ENCODE measurements at places on chromosomes 11 and 22.

GRCh38 chr11:84103096-84103495 lies 816.9 kb upstream of the CCDC90B start:
- no peak for DNase-seq

DNA sequence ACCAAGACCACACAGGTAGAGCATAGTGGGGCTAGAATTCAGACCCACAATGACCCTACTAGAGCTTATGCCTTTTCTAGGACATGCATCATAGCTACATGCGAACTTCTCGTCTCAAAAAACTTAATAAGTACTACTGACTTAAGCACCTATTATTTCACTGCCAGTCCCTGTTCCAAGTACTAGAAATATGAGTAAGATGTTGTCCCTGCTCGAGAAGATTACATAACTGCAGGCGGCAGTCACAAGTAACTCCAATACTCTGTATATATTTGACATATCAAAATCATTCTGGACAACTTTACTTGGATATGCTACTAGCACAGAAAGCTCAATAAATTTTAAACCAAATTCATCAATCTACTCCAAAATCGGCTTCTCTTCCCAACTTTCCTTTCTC lies 235.0 kb downstream of the TTC28 start:
- no peak for DNase-seq

- no peak for DNase-seq
Observed at GRCh38 chr22:27088026-27088425, 430.6 kb downstream of the MIAT start.

- no peak for DNase-seq
Observed at GRCh38 chr22:17851759-17852158, 77.5 kb upstream of the BID start.

GRCh38 chr11:104713401-104713800 lies 184.9 kb downstream of the CASP12 start:
- DNase-seq = no peak

DNA sequence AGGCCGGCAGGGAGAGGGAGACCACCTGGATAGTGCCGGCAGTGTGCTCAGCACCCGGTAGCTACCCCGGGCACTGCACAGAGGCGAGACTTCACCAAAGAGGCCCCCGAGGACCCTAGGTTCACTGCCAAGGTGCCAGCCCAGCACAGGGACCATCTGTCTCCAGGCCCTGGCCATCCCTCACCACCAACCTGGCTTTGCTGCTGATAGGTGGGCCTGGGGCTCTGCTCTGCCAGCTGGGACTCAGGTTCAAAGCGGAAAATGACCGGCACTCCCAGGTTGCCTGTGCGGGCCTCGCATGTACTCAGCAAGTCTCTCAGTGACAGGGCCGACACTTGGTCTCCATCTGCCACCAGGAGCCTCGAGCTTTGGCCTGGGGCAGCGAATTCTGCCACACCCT lies 812.2 kb downstream of the BRD1 start:
- DNase-seq = no peak

GRCh38 chr11:2224254-2224653 lies 46.1 kb downstream of the ASCL2 start:
- no peak for DNase-seq
